Activated CD4-positive, CD25-positive, alpha-beta regulatory T cell treated with anti-CD3 and anti-CD28 coated beads, Interleukin-2, amount 50 U/mL, for 16 hours (primary cell): ENCODE measurements at places on chromosomes 2 and 18.

DNA sequence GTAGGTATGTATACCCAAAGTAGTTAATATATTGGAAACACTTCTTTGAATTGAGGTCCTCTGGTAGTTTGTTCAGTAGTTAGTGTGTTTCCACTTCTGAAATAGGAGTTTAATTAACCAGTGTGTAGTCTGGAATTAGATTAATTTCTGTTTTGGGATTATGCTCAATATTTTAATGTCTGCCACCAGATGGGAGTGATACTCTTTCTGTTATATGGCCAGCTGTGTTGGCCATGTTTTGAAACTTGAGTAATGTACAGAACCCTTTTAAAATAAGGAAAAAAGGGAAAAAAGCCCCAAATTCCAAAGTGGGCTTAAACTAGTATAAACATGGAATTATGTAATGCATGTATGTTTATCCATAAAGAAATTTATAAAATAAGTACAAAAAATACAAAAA is 147.7 kb downstream of the CTNNA2 start:
- no peak for DNase-seq

DNA sequence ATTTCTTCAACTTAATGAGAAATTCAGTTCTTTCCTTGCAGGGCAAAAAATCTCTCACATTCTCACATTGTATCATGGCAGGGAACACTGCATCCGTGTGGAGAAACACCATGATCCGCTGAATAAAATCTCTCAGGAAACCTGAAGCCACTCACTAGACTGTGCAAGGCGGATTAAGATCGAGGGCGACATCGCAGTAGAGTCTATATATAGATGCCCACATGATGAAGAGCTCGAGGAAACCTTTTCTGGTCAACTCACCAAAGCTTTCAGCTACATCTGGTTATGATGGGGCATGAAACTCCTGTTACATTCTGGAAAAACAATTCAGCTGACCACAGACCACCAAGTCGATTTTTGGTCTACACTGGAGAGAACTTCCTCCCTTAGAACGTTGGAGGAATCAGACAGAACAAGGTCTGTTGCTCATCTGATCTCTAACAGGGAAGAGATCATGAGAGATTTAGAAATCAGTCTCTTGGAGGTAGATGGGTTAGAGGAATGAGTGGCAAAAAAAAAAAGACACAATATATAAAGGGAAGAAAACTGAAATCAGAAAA is 162.9 kb upstream of the ZNF516 start:
- DNase-seq: no peak

GRCh38 chr2:31107591-31108300 is 30.5 kb downstream of the GALNT14 start:
- no peak for DNase-seq

GRCh38 chr2:240502059-240502429 is 55.7 kb downstream of the ANKMY1 start:
- DNase-seq: no peak

DNA sequence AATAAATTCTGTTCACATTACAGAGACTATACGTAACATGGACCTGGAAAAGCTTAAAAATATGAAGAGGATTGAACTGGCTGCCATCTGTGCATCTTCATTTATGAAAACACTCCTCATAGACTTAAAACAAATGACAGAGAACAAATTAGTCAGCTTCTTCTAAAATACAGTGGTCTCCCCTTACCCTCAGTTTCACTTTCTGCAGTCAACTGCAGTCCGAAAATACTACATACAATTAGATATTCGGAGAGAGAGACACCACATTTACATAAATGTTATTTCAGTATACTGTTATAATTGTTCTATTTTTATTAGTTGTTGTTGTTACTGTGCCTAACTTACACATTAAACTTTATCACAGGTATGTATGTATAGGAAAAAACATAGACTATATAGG is 6.5 kb downstream of the RNF103 start:
- no peak for DNase-seq

- DNase-seq: no peak
These were observed 38.3 kb upstream of the EPB41L3 start for GRCh38 chr18:5582076-5582475.

- no peak for DNase-seq
These were observed 62.4 kb downstream of the SATB2 start for GRCh38 chr2:199395311-199395710.

DNA sequence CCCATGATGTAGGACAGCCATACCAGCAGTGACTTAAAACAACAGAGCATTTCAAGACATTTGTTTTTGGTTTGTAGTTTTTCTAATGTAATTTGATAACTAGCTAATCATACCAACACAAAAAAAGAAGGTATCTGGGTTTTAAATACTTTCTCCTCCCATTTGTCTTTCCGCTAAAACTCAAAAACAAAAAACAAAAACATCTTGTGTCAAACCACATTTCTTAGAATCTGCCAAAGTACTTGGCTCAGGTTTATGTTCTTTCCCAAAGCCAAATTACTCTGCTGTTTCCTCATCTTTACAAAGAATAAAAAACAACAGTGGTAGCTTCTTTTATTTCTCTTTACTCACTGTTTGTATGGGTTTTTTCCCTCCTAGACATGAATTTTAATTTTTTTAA is 71.5 kb downstream of the GREB1L start:
- DNase-seq: no peak

GRCh38 chr2:2974982-2975381 is 402.6 kb downstream of the EIPR1 start:
- DNase-seq: no peak

- DNase-seq: no peak
These were observed 14.0 kb downstream of the TMEM177 start for GRCh38 chr2:119692954-119693353.

- no peak for DNase-seq
These were observed 58.5 kb upstream of the MSH6 start for GRCh38 chr2:47724221-47724981.

- DNase-seq: no peak
These were observed 469.5 kb upstream of the LINC00305 start for GRCh38 chr18:64618390-64618789.

GRCh38 chr2:71309-72035 is 25.2 kb upstream of the FAM110C start:
- no peak for DNase-seq

DNA sequence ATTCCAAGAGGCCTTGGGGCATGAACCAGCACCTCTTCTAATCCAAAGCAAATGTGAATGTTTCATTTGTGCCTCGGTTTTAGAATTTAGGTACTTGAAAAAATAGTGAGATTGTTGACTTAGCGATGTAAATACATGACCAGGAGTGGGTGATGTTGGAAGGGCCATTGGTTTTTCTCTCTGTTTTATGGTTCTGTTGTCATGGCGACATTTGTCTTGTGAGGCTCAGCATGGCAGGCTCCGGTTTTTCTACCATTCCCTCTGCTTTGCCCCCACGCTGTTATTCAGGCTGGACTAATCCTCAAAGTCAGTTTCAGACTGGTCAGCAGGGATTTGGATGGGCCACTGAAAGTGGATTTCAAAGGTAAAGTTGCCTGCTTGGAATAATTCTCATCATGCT is 255.4 kb downstream of the ALPK2 start:
- DNase-seq: no peak

GRCh38 chr2:216866515-216867095 is 6.7 kb upstream of the TNP1 start:
- DNase-seq: no peak

GRCh38 chr2:112310906-112311305 is 35.5 kb downstream of the ZC3H6 start:
- no peak for DNase-seq

- DNase-seq: no peak
These were observed 53.8 kb downstream of the TRAPPC12 start for GRCh38 chr2:3433339-3433699.

- no peak for DNase-seq
These were observed 20.6 kb upstream of the NDUFV2 start for GRCh38 chr18:9081940-9082339.

GRCh38 chr2:38264396-38265221 is 112.5 kb downstream of the ATL2 start:
- DNase-seq: no peak

DNA sequence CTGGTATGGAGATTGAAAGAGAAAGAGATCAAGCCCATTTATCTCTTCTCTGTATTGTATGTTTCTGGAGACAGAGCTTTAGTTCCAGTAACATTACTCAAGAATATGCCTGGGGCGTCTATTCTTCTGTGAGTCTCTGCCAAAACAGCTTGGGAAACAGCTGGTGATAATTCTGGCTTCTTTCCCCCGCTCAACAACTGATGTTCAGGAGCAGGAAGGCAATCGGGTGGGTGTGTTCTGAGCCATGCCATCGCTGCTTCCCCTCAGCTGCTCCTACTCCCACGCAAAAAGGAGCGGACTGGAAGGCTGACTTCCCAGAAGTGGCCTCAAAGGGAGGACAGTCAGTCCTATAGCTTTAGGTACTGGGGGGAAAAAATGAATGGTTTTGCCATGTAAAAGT is 695.1 kb downstream of the PLCL1 start:
- DNase-seq: no peak

DNA sequence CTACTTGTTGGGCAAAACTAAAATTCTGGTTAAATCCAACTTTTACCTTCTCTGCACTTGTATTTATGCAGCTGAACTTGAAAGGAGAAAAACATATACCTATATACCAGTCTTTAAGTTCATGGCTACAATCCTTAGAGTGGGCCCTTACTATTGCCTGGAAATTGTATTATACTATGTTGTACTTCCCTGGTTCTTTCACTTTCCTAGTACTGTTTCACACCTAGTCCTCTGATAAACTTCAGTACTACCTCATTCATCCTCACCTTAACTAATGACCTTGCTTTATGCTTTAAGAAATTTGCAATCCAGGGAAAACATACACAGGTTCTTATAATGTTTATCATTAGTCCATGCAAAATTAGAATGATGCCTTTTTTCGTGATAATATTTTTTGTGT is 103.8 kb downstream of the HAUS1 start:
- DNase-seq: no peak

DNA sequence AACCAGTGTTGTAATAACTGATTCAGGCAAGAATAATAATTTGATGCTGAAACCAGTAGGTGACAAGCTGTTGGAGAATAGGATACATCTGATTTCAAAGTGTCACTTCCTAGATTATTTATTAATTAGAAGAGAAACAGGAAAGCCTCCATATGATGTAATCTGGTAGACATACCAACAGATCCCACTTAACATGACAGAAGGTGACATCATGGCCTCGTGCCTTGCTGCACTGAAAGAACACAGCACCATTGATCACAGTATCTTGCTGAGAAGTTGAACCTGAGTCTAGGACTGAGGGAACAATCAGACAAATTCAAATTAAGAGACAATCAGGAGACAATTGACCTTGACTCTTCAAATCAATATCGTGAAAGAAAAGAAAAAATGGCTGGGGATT is 131.6 kb upstream of the DLGAP1 start:
- DNase-seq: no peak

- no peak for DNase-seq
These were observed 126.7 kb downstream of the TWIST2 start for GRCh38 chr2:238974501-238975166.

DNA sequence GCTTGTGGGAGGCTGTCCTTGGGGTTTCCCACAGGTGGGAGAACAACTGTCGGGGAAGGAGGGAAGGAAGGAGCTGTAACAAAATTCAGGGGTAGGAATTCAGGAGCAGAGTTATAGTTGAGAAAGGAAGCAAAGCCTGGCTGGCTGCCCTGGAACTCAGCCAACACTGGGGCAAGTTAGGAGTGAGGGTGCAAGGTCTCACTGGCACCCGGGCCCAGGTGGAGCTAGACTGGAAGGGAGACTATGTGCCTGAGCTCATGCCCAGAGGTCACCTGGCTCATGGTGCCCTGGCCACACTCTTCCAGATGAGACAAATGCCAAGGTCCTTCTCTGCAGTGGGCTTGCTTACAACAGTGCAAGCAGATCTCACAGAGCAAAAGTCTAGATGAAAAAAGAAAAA is 75.6 kb upstream of the ARHGAP28 start:
- no peak for DNase-seq

DNA sequence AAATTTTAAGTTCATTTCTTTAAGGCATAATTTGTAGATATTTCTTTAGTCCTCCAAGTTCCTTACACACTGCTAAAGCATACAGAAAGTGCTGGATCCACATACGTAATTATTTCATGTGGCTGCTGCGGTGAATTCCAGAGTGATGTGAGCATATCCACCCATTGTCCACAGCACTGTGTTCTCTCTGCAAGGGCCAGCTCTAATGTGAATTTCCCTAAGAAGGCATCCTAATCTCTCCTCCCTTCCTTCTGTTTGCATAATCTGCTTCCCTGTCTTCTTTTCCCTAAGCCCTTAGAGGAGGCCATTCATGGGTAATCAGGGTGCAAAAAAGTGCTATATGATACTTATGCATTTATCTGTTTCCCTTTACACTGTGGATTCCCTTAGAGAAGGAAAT is 57.2 kb downstream of the COBLL1 start:
- DNase-seq: no peak
